ENCODE measurements at places on chromosomes 2 and 18.

DNA sequence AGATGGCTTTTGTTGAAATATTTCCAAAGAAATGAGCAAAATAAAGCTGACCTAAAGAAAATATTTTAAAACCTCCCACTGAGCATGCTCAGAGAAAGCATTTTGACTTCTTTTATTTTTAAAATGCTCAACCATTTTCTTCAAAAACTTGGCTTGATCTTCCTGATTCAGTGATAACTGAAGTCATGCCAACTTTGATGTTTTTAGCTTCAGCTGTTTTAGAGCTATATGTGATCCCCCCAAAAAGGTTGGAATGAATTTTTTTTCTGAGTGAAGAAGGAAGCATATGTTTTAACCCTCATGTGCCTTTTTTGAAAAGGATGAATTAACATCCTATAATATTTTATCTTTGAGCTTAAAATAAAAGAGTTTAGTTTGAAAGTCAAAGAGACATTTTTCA, 612.0 kb downstream of the ARHGAP15 start:
- no peak for DNase-seq

GRCh38 chr2:176876493-176877103, 336.0 kb upstream of the HNRNPA3 start:
- DNase-seq: no peak

DNA sequence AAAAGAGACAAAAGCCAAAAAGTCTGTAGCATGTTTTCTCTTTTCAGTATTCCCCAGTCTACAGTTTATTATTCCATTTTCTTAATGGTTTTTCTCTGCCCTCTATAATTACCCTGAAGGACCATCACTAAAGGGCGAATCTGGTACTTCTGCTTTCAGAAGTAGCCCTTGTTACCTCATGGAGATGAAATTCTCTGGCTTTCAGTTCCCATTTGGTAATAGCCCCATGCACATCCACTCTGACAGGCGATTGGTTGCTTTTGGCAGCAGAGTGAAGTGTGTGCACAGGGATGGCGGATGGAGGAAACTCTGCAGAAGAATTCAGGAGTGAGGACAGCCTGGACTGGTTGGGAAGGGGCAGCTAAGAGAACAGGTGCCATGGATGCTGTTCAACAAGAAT, 66.3 kb upstream of the NABP1 start:
- DNase-seq: no peak

- no peak for DNase-seq
Observed at GRCh38 chr2:75309596-75310463, 110.5 kb upstream of the TACR1 start.

GRCh38 chr2:209762563-209762962, 9.1 kb upstream of the UNC80 start:
- DNase-seq: no peak

- no peak for DNase-seq
Observed at GRCh38 chr18:66523219-66523991, 80.5 kb downstream of the CDH19 start.

DNA sequence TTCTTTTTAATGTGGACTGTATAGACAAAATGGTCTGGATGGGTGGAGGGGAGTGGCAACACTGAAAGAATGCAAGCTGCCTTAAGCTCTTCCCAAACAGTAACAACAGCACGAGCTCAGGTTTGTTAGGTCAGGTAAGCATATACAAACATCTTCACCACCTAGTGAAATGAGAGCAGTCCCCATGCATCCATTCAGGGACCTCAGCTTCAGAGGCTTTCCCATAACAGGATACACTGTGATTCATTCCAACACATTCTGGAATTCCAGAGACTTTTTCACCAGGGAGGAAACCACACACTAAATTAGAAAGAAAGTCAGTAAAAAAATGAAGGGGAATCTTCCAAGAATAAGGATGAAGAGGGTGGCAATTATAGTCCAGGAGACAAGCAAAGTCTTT, 50.4 kb upstream of the BZW1 start:
- no peak for DNase-seq

DNA sequence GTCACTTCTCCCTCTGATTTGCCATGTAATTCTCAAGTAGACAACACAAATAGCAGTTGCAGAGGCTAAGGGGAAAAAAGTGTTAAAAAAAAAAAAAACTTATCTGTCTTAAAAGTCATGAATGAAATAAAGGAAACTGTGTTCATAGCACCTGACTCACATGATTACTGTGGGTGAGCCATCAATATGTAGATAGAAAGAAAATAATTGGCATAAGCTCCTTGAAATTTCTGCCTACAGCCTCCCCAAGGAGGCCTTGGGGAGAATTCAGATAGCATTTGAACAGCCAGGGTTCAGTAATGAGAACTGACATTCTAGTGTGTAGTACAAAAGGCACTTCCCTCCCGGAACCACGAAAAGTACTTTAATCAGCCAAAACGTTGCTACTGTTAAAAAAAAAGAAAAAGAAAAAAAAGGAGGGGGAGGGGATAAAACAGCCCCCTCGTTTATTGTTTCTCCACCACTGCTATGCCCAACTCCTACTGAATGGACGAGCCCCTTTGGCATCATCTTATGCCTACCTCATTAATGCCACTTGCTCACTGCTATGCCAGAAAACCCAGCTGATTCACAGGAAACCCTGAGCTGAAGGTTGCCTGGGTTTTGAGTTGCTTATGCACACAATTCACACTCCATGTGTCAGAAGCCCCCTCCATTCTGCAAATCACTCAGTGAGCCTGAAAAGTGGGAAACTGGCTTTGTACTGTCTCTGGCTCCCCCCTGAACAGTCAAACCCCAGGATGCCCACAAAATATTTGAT, 65.5 kb upstream of the KLF7 start:
- no peak for DNase-seq
